ENCODE measurements at places on chromosomes 6 and 20.

DNA sequence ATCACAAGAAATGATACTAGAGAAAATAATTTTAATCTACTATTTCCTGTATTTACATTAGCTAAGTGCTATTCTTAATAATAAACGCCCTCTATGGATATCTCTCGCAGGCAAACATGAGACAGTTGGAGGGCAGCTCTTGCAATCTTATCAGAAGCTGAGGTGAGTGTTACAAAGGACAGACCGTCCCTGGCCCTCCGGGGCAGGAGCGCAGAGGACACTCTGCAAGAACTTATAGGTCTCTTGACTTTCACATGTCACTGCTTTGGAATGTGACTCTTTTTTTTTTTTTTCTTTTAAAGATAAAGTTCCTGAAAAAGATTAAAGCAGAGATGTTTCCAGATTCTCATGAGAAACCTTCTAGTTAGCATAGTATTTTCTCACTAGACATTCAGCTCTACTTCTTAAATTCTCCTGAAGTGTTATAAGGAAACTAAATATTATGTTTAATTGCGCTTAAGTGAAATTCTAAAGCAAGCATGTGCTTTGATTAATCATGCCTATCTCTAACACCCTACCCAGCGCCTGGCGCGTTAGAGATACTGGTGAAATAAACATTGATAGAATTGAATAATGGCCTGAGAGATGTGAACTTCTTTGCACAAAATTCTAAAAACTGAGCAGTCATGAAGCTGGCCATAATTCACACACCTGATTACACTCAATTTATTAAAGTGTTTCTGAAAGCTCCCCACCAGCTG, 57.4 kb downstream of the SYTL3 start:
- peak; percentile 38 for DNase-seq

DNA sequence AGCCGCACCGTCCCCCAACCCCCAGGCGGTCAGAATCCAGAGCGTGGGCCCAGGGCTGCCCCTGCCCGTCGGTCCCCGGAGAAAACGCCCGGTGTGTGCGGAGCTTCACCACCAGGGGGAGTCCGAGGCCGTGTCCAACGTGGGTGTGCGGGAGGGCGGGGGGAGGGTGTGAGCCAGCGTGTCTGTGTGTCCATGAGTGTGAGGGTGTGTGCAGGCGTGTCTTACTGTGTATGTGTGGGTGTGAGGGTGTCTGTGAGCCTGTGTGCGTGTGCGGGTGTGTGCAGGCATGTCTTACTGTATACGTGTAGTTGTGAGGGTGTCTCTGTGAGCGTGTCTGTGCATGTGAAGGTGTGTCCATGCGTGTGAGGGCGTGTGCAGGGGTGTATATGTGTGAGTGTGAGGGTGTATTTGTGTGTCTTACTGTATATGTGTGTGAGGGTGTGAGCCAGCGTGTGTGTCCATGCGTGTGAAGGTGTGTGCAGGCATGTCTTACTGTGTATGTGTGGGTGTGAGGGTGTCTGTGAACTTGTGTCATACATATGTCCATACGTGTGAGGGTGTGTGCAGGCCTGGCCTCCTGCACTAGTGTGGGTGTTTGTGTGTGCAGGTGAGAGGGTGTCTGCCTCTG, 24.6 kb upstream of the GATA5 start:
- DNase-seq = peak; percentile 34

DNA sequence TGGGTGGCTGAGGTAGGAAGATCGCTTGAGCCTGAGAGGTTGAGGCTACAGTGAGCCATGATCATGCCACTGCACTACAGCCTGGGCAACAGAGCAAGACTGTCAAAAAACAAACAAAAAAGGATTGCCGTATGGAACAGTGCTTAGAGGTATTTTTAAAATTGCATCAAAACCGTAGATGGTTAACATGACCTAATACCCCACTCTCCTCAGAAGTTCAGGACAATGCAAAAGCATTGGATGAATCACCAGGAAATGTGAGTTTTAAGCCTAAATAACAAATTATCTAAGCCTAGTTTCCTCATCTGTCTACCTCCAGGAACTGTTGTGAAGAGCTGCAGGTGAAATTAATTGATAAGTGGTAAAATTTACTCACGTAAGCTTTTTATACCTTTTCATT, 123.8 kb upstream of the ID4 start:
- no peak for DNase-seq

GRCh38 chr6:43401730-43402129, 25.6 kb upstream of the ABCC10 start:
- no peak for DNase-seq

- peak; percentile 5 for DNase-seq
Observed at GRCh38 chr20:25464501-25465242, 57.2 kb downstream of the GINS1 start.
